ENCODE measurements at places on chromosomes 7 and 10.

DNA sequence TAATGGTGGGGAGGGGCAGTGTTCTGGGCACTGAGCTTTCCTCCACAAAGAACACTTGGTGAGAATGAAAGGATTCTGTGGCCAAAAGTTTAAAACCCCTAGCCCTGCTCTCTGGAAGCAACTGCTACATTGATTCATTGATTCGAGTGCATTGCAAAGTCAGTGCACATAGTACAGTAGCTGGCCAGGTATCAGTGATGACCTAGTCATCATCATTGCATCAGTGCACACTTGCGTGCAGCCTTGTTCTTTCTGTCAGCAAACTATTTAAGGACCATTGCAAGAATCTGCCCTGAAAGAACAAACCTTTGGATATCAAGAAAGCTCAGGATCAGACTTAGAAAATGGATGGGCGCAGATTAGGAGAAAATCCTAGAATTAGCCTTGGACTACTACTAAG is 47.4 kb downstream of the CUL1 start:
- DNase-seq = no peak

DNA sequence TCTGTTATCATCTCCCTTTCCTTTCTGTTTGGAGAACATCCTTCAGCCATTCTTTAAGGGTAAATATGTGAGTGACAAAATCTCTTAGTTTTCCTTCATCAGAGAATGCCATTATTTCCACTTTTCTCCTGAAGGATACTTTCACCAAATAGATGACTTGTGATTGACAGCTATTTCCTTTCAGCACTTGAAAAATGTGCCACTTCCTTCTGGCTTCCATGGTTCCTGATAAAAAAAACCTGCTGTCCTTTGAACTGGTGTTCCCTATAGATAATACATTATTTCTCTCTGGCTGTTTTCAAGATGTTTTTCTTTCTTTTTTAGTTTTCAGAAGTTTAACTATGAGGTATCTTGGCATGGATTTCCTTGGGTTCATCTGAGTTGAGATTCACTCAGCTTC is 79.7 kb downstream of the TBXAS1 start:
- DNase-seq = no peak

DNA sequence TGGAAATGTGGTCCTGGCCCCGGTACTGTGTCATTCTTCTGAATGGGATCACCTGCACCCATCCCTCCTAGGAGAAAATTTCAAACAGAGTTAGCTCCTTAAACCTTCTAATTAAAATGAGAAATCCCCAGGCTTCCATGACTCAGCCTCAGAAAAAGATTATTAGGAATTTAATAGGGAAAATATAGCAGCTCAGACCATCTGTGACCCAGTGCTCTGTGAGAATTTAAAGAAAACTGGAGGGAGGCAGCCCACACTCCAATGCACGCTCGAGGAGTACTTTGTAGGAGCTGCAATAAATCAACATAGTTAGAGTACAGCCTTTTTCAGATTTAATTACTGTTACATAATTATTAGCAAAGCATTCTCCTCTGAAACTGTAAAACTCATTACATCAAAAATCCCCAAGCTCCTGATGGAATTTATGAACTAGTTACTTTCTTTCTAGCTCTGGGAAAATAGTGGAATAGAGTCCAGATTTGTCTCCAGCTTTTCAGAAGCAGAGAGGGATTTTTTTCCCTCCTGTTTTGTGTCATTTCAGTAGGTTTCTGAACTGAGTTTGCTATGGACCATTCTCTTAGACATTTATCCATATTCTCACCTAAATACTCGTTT is 30.1 kb downstream of the NEUROD6 start:
- DNase-seq = no peak

GRCh38 chr7:332646-333392 is 42.8 kb downstream of the FOXL3 start:
- no peak for DNase-seq

- no peak for DNase-seq
Measured at GRCh38 chr10:6135039-6135438, 46.2 kb downstream of the RBM17 start.

DNA sequence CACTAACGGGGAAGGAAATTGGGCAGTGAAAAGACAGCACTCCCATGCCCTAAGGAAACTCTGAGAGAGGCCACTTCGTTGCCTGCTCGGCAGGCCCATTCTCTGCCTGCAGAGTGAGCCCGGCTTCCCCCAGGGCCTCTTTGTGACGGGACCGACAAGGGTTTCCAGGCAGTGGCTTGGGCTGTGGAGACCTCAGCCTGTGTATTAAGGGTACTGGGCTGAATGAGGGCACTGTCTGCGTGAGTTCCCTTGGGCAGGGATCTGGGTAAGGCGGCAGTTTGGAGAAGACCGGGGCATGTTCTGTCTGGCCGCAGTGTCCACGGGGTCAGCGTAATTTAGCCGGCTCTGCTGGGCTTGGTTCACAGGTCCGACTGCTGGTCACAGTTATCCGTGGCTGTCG is 237.2 kb downstream of the MGMT start:
- no peak for DNase-seq

DNA sequence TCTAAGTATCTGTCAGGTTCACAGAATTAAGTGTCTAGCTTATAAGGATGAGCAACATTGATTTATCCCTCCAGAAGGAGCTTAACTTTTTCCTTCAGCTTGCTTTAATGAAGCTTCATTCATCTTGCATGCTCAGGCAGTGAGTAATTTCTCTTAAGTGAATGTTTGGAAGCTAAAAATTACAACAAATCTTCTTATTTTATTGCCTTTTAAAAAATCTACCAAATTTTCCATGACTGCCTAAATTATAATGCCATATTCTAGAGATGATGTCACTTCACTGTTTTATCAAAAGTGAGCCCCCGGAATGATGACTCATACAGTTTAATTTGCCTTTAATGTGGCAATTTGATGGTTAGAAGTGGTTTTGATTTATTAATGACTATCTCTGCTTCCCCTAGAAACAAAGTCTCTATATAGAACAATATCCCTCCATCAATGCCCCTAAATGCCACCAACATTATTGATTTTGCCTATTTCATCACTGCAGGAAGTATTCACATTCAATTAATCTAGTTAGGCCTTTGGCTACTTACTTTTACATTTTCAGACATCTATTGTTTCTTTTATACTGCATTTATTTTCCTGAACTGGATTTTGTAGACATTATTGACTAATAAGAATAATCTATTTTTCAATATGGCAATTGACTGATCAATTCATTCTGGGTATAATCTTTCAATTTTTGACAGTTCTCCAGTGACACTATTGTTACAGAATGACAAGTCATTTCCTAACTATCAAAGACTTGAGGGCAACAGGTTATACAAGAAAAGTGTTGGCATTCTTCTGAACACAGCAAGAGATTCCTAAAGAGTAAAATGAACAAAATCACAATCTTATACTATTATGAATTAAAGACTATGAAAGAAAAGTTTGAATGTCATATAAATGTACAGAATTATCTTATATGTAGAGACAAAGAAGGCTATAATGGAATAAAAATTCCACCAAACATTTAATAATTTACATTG is 139.3 kb upstream of the ODAD2 start:
- DNase-seq = no peak

GRCh38 chr7:55070854-55071253 is 52.0 kb downstream of the EGFR start:
- no peak for DNase-seq

All from right lung (tissue), 10 donors.